Ecto neural progenitor cell (in vitro differentiated cells): ENCODE measurements at places on chromosomes 2 and 18.

DNA sequence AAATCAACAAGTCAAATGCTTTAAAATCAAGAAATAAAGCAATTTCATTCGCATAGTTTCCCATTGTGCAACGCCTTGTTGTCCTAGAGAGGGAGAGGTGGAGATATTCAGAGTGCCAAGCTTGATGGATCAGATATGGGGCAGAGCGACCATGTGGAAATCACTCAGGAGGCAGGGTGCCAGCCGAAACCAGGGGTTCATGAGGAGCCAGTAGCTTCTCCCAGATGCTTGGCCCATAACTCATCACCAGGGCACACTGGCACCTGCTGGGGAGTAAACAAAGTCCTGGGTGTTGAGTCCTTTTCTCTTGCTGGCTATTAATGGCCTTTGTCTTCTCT lies 53.0 kb upstream of the ASAP2 start:
- no peak for DNase-seq

- no peak for DNase-seq
These were observed 788.4 kb downstream of the TSN start for GRCh38 chr2:122543815-122544214.

- DNase-seq: no peak
These were observed 71.2 kb downstream of the EPAS1 start for GRCh38 chr2:46368401-46368800.

DNA sequence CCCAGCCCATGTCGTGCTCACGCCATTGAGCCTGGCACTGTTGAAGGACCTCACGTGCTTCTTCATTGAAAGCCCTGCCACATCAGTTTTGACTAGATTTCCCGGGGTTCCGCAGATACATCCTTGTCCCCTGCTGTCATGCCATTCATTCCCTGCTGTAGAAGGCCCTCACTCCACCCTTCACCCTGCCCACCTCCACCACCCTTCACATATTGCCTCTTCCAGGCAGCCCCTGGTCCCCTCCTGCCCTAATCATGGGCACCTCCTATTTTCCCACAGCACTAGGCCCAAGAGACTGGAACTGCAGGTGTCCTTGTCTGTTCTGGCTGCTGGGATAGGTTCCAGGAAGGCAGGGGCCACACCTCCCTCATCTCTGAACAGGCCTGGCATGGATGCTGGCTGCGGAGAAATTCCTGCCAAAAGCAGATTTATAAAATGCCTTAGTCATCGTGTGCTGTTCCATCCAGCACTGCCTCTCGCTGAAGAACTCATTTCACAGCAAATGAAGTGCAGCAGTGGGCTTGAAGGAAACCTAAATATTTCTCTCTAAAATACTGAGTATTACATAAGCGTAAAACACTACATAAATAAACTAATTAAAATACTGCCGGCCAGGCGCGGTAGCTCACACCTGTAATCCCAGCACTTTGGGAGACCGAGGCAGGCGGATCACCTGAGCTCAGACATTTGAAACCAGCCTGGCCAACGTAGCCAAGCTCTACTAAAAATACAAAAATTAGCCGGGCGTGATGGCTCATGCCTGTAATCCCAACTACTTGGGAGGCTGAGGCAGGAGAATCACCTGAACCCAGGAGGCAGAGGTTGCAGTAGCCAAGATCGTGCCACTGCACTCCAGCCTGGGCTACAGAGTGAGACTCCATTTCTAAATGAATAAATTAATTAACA lies 38.4 kb downstream of the EIF4E2 start:
- DNase-seq: no peak

GRCh38 chr2:157565550-157565949 lies 63.1 kb downstream of the ACVR1C start:
- DNase-seq: no peak

DNA sequence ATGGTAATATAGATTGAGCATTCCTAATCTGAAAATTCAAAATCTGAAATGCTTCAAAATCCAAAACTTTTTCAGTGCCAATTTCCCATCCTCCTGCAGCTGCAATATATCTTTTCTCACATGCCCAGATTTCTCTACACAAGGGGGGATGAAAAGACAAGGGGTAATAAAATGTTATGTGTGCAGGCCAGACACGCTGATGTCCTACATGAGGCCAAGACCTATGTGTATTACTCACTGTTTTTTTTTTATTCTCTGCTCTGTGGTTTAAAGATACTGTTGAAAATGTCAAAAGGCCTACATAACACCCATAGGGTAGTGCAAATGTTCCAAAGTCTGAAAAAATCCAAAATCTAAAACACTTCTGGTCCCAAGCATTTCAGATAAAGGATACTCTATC lies 41.2 kb upstream of the CWC22 start:
- DNase-seq: no peak

- DNase-seq: no peak
These were observed 251.8 kb upstream of the NETO1 start for GRCh38 chr18:73119574-73119973.

DNA sequence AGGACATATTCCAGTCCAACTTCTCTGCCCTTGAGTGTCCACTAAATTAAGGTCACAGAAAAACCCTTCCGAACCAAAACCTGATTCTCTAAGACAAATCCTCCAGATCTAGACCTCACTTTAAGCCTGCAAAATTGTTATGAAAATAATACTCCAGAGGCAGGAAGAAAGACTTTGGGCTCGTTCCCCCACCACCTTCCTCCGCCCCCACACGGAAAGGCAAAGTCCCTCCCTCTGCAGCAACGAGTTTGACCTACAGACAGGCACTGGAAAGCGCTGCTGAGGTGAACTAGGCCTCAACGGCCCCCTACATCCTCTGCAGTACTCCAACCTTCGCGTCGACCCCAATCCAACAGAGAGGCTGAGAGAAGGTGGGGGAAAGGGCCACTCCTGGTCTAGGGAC lies 808 bp downstream of the ATP5MC3 start:
- peak; percentile 57 for DNase-seq

DNA sequence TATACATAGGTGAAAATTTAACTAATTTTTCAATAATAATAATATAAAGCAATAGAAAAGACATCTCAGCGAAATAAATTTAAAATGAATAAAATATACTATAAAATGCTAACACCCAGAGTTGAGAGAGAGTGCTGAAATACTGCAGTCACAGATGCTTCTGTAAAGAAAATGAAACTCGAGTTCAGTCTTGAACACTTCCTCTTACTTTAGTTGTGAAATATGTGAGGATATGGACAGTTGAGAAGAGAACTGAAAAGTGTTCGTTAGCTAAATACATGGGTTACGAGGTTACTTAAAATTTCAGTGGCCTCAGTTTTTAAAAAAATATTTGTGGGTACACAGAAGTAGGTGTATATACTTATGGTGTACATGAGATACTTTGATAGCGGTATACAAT lies 106.8 kb downstream of the DNAH7 start:
- no peak for DNase-seq

- no peak for DNase-seq
These were observed 73.8 kb upstream of the ST8SIA5 start for GRCh38 chr18:46830633-46831032.

GRCh38 chr2:7018282-7018701 lies 101.1 kb downstream of the RNF144A start:
- no peak for DNase-seq

- no peak for DNase-seq
These were observed 75.3 kb downstream of the BABAM2 start for GRCh38 chr2:27965841-27966240.

- no peak for DNase-seq
These were observed 9.2 kb downstream of the DNMT3A start for GRCh38 chr2:25332571-25332970.

- no peak for DNase-seq
These were observed 99.8 kb downstream of the AFF3 start for GRCh38 chr2:100042562-100042961.

DNA sequence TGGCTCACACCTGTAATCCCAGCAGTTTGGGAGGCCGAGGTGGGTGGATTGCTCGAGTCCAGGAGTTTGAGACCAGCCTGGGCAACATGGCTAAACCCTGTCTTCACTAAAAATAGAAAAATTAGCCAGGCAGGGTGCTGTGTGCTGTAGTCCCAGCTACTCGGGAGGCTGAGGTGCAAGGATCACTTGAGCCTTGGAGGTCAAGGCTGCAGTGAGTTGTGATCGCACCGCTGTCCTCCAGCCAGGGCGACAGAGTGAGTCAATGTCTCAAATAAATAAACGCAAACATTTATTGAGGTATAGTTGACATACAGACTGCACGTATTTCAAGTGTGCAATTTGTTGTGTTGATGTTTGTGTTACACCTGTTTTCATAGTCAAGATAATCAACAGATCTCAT lies 19.7 kb downstream of the EPC2 start:
- DNase-seq: no peak

GRCh38 chr2:36427790-36428243 lies 72.2 kb downstream of the CRIM1 start:
- no peak for DNase-seq

GRCh38 chr2:201108341-201108740 lies 7.6 kb upstream of the CFLAR start:
- DNase-seq: no peak

GRCh38 chr2:17830053-17831034 lies 14.1 kb downstream of the MSGN1 start:
- DNase-seq: peak; percentile 93

DNA sequence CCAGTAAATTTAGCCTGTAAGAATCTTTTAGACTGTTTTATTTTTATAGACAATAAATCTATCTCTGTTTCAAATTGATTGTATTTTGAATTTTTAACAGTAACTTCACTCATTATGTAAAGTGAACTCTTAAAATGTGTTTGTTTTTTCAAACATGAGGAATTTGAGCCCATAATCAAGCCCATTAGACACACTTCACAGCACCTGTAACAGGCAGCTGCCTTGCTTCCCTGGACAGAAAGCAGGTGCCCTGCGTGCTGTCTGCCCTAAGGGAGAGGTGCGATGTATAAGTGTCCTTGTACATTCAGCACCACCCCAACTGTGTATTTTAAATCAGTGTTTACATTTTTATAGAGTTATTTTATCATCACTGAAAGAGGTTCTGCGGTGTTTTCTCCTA lies 186.5 kb upstream of the TPO start:
- no peak for DNase-seq

GRCh38 chr2:168611896-168612650 lies 156.0 kb downstream of the CERS6 start:
- no peak for DNase-seq

DNA sequence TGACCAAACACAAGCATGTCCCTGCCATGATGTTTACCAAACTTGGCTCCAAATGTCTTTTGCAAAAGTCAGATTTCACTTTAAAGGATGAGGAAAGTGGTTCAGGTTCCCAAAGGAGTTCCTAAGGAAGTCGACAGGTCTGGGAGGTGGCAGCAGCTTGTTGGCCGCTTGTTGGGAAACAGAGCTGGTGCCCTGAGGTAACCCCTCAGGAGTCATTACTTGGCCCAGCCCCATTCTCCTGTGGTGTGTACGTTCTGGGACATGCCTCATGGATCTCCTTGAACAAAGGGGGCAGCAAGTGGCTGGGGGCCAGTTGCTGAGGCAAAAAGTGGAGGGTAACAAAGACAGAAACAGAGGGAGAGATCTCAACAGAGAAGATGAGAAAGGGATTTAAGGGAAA lies 10.9 kb downstream of the TMBIM1 start:
- DNase-seq: no peak

DNA sequence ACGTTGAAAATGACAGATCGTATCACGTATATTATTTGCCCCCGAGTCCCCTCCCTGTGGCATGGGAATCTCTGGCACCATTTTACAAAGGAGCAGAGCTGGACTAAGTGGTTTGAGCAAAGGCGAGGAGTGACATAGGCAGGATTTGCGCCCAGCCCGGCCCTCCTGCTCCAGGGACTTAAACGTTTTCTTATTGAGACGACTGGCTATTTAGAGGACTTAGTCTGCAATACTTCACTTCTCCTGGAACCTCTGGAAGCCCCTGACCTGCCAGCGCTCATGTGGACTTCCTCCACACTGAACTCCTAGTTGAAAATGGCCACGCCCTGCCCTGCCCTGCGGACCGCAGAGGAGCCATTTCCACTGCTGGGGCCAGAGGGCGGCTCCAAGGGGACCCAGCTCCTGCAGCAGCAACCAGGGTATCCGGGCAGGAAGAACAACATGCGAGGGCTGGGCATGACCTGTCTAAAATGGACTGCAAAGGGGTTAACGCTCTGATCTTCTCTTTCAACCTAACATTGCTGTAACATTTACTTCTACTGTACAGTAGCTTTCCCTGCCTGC lies 690.7 kb downstream of the LRP1B start:
- DNase-seq: no peak

GRCh38 chr18:32851936-32852335 lies 79.1 kb upstream of the KLHL14 start:
- DNase-seq: no peak

- no peak for DNase-seq
These were observed 4.6 kb downstream of the TGIF1 start for GRCh38 chr18:3454365-3455089.

DNA sequence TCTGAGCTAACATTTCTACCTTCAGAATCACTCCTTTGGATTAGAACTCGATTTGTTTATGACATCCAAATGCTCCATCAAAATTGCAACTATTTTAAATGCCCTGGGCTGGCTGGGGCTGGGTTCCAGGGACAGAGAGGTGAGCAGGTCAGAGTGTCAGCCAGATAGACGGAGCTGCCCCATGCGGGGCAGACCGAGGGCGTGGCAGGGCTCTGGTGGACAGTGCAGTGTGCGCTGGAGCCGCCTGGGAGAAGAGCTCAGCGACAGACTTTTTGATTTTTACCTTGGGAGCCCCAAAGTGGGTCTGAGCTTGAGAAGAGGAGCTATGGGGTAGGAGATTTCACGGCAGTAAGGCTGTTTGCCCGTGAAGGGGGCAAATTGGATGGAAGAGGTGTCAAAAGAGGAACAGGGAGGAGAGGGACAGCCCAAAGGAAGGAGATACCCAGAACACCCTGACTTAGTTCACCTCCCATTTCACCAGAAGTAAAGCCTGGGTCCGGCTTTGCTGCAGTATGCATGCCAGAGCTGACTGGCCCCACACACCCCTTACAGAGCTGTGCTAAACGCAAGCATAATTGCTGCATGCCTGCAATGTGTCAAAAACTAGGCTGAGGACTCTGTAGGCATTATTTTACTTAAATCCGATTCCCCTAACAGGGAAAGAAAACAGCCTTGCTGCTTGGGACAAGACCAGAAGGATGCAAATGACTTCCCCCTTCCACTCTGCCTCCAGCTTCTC lies 33.7 kb downstream of the EN1 start:
- DNase-seq: no peak

DNA sequence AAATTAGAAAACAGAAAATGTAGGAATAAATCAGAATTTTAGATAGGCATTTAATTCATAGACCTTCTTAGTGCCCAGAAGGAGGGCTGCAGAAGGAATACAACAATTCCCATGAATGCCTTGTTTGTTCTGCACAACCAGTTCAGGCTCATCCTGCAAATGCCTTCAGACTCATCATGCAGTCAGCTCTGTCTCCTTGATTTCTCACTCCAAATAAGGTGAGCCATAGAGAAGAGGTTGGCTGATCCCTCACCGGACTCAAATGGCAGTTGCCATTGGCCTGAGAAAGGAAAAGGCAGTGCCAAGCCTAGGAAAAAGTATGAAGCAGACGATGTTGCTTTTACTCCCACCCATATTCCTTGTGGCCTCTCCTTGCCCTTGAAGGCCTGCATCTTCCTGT lies 50.3 kb downstream of the DSC3 start:
- DNase-seq: no peak

DNA sequence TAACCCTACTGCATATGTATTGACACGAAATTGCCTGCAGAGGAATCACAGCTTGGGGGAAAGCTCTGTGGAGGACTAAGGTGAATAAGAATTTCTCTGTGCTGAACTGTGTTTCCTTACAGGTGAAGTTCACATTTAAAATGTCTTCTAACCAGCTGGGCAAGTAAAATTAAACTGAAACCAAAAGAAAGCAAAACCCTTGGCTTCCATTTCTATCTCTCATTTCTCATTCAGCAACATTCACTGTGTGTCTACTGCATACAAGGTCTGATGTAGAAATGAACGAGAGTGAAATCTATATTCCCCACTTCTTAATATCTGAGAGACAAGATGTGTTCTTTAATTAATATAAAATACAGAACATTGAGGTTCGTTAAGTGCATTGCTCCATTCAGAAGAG lies 397.3 kb downstream of the SOX11 start:
- DNase-seq: no peak
